ENCODE measurements at places on chromosomes 11 and 22.

DNA sequence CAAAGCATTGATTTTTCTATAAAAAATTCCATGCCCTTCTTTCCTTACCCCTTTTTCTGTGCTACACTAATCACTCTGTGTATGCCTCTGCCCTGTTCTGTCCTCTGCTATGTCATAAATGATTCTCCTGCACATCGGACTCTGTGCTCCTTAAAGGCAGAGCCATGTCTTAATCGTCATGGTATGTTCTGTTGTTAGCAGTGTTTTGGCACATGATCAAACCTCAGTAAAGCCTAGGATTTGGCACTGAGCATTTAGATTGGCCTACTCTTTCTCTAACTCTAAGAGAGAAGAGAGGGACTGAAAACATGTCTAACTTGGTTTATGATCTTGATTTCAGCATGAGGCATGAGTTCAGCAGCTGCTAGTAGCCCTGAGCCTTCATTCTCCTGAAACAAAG lies 266.9 kb downstream of the AASDHPPT start:
- no peak for DNase-seq

DNA sequence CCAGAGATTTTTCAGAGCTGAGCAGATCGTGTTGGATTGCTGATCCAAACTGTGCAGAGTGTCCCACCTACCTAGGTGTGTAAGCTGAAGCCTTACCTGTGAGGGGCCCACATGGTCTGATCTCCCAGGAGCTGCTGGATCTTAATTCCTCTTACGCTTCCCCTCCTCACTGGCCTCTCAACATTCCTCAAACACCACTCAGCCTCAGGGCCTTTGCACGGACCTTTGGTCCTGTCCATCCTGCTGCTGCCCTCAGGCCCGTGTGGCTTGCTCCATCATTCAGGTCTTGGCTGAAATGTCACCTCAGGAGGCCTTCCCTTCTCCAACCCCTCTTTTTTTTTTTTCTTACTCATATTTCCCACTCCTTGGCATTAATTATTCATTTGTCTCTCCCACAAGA lies 21.1 kb upstream of the RAB1B start:
- DNase-seq, result no peak

DNA sequence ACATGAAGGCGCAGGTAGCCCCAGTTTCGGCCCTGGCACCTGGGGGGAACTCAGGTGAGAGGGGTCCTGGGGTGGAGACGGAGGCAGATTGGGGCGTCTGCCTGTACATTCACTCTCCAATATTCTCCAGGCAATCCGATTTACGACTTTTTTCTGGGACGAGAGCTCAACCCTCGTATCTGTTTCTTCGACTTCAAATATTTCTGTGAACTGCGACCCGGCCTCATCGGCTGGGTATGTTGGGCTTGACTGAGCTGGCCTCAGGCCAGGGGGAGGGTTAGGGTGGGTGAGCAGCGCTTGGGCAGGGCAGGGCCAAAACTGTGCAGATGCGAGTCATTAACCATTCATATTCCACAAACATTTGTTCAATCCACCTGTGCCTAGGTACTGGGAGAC lies 1.7 kb downstream of the TM7SF2 start:
- DNase-seq, result no peak

- no peak for DNase-seq
These were observed 33.3 kb upstream of the KCNQ1OT1 start for GRCh38 chr11:2732940-2733628.

DNA sequence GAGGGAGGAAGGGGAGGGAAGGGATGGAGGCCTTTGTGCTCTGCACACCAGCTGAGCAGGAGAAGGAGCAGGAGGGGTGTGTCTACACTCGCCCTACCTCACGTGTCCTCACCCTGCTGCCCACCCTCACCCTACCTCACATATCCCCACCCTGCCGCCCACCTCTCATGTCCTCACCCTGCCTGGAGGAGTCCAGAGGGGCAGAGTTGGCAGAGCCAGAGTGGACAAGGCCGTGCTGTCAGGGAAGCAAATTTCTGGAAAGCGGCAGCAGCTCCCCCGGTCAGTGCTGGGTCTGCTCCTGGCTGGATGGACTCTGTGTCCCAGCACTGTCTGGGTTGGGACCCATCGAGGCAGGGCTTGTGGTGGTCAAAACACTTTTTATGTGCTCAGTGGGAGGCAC lies 799.6 kb downstream of the BRD1 start:
- DNase-seq, result no peak

DNA sequence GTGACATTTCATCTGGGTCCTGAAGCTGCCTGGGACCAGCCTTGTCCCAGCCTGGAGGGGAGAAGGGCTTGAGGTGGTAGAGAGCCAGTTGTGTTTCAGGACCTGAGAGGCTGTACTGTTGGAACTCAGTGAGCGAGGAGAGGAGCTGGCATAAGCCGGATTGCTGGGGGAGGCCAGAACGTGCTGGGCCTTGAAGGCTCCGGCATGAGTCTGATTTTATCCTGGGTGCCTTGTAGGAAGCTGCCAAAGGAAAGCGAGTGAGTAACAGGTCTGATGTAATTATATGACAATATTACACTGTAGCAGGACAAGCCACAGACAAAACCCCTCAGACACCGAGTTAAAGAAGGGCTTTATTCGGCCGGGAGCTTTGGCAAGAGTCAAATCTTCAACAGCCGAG lies 17.2 kb downstream of the AP2A2 start:
- no peak for DNase-seq

- peak; percentile 78 for DNase-seq
These were observed 80.8 kb downstream of the ZC3H12C start for GRCh38 chr11:110173811-110174644.

- no peak for DNase-seq
These were observed 55.3 kb upstream of the GCAT start for GRCh38 chr22:37752189-37753087.

DNA sequence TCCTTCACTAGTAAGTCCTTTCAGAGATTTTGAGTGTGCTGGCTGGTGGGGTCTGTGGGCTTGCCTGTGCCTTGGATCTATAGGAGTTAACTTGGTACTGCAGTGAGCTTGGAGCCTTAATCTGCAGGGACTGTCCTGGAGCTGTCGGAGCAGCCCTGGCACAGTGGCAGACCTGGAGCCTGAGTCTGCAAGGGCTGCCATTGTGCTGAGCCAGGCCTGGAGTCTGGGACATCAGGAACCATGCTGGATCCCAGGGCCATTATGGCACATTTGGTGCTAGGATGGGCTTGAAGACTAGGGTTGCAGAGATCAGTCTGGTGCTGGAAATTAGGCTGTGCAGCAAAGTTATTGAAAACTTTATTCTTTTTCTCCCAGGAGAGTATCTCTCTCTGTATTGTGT lies 665.4 kb downstream of the METTL15 start:
- no peak for DNase-seq

DNA sequence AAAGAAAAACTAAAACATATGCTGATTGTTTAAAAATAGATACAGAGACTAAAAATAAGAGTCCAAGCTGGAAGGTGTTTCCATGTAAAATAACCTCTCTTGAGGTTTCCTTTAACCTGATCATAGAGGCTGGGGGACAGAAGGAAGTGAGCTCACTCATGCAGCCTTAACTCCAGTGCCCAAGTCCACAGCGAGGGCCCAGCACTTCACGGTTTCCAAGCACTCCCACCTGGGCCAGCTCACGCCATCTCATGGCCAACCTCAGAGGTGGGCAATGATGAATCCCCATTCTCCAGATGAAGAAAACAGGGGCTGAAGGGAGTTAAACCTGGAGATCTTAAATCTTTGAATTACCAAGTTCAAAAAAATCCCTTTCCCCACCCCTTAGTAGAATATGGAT lies 14.9 kb upstream of the TFIP11 start:
- DNase-seq, result no peak

DNA sequence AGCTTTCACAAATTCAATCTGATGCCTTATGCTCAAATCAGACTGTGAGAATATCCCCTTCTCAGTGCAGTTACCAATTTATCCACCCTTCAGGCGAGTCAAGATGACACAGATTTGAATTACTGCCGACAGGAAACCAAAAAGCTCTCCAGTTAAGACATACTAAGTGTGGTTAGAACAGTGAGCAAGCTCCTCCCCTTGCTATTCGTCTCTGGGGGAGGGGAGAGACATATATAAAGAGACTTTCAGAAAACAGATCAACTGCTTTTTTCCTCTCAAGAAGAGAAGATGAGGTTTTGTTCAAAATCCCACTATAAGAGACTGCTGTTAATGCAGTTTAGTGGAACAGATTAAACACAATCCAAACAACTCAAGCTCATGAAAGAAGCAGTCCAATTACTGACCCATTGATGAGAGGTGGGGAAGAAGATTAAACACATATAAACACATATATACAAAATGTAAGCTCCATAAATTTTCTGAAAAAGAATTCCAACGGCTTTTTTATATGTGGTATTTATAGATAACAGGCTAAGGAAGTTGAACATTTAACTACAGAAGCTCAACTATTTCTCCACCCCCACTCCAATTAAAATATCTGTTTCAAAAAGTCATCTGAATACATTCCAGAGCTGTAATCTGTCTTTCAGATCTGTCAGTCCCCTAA lies 102.7 kb downstream of the MRTFA start:
- peak; percentile 59 for DNase-seq

DNA sequence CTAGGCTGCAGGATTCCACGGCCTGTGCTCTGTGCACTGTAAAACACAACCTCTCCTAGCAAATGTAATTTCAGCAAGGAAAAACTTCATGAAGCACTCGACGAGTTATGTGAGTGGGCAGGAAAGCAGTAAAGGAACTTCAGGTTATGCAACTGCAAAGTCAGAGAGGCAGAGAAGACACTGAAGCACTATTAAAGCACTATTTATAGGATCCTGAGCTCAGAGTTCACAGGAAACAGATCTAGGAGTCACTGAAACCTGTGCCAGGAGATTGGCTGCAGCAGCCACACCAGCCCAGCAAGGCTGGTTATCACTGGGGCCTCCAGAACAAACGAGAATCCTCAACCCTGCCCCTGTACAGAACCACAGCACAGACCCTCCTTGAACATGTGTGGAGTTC lies 2.5 kb downstream of the SMIM35 start:
- no peak for DNase-seq

DNA sequence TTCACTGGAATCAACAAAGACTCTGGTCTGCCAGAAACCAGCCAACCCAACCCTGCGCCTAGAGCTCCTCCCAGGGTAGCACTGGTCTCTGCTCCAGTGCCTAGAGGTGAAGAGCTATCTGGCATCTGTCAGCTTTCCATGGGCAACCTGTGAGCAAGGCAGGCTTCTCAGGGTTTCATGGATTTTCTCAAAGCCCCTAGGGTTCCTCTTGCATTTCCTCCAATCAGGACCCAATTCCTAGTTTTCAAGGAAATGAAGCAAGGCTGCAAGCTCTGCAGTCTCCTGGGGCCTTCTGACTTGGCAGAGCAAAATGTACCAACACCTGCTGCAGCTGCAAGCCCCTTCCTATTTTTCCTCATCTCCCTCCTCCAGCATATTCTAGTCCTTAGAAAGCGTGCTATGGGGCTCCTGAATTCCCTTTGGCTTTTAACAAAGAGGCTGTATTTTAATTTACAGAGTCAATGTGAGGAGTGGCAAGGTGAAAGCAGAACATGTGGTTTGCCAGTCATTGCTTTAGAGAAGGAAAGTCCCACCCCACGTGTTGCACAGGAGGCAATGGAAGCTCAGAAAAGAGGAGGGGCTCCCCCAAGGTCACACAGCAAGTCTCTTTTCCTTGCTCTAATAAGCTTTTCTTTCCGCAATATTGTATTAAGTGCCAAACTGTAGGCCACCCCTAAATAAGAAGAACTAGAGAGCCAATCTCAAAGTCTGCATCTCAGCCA lies 33.0 kb upstream of the RIC3 start:
- no peak for DNase-seq

DNA sequence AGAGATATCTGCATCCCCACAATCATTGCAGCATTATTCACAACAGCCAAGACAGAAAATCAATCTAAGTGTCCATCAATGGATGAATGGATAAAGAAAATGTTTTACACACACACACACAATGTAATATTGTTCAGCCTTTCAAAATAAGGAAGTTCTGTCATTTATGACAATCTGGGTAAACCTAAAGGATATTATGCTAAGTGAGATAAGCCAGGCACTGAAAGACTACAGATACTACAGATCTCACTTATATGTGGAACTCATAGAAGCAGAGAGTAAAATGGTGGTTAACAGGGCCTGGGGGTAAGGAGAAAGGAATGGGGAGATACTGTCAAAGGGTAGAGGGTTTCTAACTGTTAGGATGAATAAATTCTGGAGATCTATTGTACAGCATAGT lies 36.0 kb upstream of the EED start:
- DNase-seq, result no peak

DNA sequence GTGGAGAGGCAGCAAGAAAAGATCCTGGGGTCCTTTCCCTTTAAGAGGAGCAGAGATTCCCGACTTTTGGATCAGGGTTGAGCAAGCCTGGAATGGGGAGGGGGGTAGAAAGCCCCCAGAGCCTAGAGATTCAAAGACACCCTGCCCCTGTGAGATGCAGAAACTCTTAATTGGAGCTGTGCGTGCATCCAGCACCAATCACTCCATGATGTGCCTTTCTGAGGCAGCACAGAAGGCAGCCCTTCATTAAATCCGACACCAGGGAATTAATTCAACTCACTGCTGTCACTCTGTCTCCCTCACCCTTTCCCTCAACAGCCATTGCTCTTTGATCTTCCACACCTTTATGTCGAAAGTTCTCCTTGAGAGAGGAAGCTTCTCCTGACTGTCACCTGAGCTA lies 43.0 kb downstream of the DSCAML1 start:
- DNase-seq, result no peak

DNA sequence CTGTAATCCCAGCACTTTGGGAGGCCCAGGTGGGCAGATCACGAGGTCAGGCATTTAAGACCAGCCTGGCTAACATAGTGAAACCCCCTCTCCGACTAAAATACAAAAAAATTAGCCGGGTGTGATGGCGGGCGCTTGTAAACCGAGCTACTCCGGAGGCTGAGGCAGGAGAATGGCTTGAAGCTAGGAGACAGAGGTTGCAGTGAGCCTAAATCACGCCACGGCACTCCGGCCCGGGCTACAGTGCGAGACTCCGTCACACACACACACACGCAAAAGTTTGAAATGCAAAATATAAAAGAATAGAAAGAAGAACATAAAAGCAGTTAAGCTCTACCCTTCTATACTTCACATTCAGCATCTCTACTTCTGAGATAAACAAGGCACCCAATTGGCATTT lies 1165.9 kb upstream of the CNTN5 start:
- no peak for DNase-seq

DNA sequence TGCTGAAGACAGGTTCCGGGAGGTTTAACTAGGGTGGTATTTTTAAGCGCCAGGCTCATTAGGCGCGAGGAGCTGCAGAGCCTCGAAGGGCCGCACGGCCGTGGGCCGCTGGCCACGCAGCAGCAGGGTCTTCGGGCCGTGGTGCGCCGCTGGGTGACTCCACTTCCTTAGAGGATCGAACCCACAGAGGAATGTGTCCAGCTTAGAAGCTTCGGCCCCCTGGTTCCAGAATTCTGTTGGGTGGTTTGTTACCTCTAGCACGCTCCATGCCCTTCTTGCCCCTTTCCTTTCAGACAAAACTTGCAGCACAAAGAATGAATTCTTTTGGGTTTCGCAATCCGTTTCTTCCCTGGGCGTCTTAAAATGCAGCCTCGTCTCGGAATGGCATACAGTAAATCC lies 773 bp upstream of the PATL1 start:
- DNase-seq, result no peak

DNA sequence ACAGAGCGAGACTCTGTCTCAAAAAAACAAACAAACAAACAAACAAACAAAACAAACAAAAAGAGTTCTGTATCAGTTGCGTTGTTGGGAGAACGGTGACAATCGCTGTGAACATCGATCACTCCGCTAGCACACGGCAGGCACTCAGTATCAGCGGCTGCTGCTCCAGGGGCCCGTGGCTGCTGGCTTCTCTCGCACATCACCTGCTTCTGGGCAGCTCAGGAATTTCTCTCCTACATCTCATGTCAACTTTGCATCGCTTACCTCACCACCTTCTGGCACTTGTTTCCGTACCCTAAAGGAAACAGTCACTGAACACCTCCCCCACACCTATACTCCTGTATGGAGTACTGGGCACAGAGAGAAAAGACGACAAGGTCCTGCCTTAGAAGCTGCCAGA lies 70.3 kb upstream of the WNT7B start:
- DNase-seq, result no peak

Measured in stimulated activated CD4-positive, alpha-beta T cell treated with anti-CD3 and anti-CD28 coated beads, Interleukin-15, amount 100 ng/mL, for 24 hours (primary cell).